ENCODE measurements at places on chromosomes 6 and 20.

DNA sequence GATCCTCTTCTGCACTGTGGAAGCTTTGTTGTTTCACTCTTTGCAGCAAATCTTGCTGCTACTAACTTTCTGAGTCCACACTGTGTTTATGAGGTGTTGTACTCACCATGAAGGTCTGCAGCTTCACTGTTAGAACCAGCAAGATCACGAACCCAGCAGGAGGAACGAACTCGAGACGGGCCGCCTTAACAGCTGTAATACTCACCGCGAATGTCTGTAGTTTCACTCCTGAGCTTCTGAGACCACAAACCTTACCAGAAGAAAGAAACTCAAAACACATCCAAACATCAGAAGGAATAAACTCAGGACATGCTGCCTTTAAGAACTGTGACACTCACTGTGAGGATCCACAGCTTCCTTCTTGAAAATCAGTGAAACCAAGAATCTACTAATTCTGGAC is 48.1 kb upstream of the MBOAT1 start:
- no peak for DNase-seq

- no peak for DNase-seq
Observed at GRCh38 chr6:37743926-37744325, 46.2 kb upstream of the MDGA1 start.

GRCh38 chr6:125231133-125231532 is 70.6 kb downstream of the HDDC2 start:
- DNase-seq = no peak

DNA sequence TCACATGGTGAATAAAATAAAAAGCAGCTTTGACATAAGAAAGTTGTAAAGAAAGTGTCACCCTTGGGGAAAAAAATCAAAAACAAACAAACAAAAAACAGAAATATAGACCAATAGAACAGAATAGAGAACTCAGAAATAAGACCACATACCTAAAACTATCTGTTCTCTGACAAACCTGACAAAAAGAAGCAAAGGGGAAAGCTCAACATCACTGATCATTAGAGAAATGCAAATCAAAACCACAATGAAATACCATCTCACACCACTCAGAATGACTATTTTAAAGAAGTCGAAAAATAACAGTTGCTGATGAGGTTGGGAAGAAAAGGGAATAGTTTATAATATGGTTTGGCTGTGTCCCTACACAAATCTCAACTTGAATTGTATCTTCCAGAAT is 159.1 kb downstream of the TINAG start:
- DNase-seq = no peak

DNA sequence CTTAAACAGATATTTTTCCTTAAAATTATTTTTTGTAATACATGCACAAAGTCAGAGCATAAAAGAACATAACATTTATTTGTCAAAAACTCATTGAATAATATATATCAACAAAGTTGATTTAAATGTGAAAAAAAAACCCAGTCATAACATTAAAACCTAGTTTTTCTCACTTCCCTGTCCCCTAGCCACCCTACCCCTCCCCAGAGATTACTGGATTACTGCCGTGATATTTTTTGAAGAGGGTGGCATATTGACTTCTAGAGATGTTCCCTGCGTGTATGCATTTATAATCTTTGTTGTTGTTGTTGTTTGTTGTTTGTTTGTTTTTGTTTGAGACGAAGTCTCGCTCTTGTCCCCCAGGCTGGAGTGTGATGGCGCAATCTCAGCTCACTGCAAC is 52.4 kb upstream of the ARMC2 start:
- no peak for DNase-seq

- DNase-seq = no peak
Observed at GRCh38 chr6:53924821-53925422, 130.1 kb downstream of the LRRC1 start.

DNA sequence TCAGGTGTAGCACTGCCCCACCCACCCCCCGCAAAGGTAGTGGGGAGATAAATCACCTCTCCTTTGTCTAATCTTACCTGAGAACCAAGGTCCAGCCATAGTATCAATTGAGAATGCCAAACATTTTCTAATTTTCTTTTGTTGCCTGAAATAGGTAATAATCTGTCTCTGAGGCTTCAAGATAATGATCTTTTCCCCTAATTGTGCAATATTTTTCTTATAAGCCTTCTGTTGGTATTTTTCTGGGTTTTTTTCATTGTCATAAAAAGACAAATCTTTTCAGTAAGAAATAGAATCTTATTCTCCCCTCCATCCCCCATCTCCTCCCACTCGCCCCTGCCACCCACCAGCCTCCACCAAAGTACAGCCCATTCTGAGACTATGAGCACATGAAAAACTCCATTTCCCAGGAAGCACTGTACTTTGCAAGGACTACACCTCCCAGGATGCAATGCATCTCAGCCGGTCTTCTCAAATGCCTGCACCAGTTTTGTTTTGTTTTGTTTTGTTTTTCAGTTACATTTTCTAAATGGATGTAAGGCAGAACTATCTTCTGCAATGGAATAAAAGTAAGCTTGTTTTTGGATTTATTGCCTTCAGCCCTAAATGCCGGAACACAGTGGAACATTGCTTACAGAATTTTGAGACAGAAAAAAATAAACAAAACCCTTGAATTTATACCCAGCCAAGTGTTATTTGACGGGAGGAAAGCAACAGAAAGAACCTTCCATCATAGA is 268.0 kb downstream of the TFAP2A start:
- DNase-seq = peak; percentile 17

DNA sequence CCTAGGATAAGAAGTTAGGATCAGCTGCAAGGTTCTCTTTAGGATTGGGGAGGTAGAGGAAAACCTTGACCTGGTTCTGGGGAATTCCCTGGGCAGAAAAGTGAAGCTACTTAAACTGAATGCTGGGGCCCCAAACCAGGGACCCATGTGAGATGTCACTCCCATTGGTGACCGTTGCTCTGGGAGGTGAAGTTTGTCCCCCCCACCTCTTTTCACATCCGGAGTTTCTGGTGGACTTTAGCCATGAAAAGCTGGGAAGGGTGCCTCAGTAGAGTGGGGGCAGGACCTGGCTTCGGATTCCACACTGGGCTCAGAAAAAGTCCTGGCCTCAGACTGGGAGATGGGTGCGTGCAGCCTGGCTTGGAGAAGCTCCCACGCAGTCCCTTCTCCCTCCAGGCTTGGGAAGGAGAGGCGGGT is 13.2 kb downstream of the TJAP1 start:
- DNase-seq = no peak

DNA sequence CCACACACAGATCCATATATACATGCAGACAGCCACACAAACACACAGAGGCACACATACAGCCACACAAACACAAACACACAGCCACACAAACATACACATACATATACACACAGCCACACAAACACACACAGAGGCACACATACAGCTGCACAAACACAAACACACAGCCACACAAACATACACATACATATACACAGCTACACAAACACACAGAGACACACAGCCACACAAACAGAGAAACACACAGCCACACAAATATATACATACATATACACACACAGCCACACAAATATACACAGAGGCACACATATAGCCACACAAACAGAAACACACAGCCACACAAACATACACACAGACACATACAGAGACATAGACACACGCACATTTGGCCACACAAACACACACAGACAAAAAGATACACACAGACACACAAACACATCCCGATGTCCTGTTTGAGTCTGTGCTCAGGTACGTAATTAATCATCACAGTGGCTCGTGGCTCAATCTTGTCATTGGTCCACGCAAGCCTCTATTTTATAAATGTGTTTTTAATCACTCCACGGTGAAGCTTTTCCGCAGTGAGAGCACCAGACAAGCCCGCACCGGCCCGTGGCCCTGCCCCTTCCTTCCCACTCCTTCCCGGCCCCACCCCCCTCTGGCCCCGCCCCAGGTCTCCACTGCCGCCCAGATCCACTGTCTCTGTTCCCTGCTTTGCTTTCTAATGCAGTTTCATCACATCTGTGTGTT is 135.3 kb downstream of the CDH4 start:
- peak; percentile 87 for DNase-seq

DNA sequence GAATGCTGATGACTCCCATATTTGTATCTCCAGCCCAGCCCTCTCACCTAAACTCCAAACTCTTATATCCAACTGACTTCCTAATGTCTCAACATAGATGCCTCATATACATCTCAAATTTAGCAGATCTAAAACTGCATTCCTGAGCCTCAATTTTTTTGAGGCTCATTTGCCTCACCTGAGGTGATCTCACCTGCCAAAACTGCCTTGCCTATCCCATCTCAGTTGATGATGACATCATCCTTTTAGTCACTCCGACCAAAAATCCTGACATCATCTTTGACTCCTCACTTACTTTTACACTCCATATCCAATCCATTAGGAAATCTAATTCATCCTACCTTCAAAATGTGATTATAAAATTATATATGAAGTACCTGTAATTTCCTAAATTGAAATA is 25.6 kb upstream of the SLPI start:
- DNase-seq = no peak

DNA sequence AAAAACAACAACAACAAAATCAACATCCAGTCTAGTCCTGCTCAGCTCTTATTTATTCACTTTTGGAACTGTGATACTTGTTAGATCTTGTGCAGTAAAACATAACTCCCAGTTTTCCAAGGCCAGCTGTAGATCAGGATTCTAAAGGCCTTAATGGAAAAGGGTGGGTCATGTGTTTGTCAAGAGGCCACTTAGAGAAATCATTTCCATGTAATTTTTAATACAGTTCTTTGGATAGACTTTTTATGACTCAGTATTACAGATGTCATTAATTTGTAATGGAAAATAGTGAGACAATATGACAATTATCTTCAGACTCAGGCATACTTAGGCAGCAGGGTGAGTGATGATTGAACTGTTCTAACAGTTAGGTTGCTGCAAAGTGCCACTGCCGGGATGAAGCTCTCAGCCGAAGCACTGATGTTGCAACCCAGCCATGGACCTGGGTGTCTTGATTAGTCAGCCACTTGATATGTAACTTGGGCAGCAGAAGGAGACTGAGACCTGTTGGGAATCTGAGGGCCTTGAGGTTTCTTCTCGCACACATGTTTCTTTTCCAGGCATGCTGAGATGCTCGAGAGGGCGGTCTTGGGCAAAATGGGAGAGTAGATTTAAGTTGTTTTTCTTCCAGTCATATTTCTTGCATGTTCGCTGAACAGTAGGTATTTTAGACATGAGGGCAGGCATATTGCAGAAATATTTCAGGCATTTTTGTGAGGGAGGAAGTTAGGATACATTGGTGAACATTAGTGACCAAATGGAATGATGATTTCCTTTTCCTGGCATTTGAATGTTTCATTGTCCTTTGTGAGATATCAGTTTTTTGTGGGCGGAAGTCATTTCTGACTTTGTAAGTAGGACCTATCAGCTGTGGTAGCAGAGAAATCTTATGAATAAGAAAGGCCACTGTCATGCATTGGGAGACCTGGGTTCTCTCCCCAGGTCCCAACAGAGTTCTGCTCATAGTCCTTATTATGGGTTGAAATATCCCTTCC is 52.3 kb downstream of the SLX4IP start:
- DNase-seq = no peak

DNA sequence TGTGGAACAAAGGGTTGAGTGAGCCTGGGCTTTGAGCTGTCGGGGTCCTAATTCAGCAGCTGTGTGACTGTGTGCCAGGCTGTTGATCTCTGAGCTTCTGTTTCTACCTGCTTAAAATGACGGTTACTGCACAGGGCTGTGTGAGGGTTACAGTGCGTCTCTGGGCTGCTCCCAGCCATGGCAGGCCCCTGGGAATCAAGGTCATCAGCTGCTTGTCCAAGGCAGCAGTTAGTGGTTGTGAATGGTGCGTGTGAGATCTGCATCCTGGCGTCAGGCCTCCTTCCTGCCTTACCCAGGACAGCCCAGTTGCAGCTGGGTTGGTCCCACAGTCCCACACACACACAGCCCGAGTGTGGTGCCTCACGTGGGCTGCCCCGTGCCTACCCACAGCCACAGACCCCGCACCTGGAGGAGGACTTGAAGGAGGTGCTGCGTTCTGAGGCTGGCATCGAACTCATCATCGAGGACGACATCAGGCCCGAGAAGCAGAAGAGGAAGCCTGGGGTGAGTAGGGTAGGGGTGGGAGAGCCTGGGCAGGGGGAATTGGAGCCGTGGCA is 15.6 kb downstream of the GTSF1L start:
- DNase-seq = no peak

- DNase-seq = peak; percentile 30
Observed at GRCh38 chr20:58640446-58640845, 10.6 kb upstream of the STX16 start.

- no peak for DNase-seq
Observed at GRCh38 chr20:39876976-39877635, 811.9 kb downstream of the MAFB start.

DNA sequence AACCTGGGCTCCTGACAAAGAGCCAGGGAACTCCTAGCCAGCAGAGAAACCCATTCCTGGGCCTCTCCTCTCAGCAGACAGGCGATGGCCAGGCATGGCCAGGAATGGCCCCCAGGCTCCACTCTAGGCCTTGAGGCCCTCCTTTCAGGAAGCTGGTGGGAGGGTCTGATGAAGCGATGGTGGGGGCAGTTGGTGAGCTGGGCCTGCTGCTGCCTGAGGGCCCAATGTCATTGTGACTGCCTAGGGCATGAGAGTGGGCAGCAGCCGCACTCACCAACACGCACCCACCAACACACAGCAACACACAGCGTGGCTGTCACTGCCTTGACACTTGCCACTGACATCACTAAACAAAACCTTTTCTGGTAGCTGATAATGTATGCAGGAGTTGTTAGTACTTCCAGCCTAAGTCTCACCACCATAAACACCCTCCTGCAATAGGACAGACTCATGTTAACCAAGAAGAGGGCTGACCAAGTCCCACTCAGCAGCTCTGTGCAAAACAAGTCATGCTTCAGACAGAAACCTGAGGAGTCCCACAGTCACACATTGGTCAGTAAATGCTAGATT is 69.3 kb downstream of the ABHD12 start:
- no peak for DNase-seq

GRCh38 chr20:6829510-6830116 is 62.1 kb downstream of the BMP2 start:
- DNase-seq = no peak

DNA sequence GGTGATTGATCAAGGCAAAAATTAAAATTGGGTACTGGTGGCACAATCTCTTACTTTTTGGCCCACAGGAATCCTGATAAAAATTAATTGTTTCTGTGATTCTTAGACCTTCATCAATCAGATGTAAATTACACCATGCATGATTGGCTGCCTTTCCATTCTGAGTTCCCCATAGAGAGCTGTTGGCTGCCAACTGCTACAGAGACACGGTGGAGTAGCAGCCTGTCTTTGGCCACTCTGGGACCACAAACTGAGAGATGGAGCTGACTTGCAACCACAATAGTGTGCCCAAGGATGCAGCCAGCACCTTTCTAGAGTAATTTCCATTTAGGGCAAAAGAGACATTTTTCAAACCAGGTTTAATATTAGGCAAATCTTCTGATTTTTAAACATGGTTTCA is 274.3 kb upstream of the MMS22L start:
- DNase-seq = no peak

DNA sequence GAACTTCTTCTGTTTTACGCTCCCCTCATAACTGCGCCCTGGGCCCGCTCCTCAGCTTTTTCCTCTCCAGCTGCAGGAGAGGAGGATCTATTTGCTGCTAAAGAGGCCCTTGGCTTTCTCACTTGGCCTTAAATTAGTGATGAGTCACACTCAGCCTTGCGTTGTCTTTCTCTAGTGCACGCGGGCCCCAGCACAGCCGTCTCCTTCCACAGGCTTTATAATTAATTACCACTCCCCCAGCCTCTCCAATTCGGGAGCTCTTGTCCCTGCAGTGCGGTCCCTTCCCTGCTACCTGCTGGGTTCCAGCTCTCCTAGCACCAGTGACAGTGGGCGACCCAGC is 25.2 kb downstream of the PACSIN1 start:
- DNase-seq = no peak
